ENCODE measurements at places on chromosomes 12 and 14.

- no peak for DNase-seq
Measured at GRCh38 chr12:124478985-124479645, 88.3 kb downstream of the NCOR2 start.

DNA sequence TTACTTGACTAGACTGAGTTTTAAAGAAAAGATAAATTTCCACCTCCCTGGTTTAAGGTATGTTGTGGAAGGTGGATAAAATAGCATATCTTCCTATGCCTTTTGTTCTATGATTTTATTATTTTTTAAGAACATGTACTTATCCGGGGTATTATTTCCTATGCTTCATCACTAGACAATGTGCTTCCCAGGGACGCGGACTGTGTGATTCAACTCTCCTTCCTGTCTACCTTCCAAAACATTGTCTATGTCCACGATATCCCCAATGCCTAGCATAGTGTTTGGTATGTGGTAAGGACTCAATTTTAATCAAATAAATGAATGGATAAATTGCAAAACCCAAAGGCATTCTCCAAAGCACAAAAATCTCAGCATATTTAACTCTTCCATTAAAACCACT is 8.3 kb upstream of the CCND2 start:
- DNase-seq, result no peak

GRCh38 chr12:72889791-72890190 is 617.6 kb downstream of the TRHDE start:
- DNase-seq, result no peak

DNA sequence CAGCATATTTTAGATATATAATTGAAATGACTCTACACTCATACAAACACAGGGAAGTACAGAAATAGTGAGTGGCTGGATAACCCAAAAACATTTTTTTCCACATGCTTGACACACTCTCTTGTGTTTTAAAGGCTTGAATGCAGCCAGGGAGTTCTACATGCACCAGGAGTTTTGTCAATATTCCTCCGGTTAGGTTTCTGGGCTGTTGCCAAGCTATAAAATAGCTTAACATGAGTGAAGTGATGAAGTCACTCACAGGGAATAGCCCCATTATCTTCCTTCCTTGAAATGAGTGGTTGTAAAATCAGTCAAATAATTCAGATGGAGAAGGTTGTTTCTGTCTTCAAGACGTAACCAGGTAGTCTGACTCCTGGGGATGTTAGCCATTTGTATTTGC is 582.7 kb downstream of the SLC6A15 start:
- no peak for DNase-seq

DNA sequence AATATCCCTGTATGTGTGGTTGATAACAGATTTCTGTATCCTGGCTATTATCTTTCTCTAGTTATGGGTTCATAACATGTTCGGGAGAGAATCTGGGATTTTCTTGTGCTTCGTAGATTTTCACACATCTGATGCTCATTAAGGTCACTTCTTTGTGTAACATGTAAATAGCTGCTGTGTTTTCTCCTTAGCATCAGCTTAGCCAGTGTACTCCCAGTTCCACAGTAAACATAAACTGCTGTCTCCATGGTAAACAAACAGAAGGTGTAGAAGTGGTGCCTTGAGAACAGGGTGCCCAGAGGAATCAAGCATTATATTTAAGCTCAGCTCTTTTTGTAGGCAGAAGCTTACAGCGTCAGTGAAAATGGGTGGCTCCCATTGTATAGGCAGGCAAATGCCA is 88.0 kb downstream of the ANO6 start:
- no peak for DNase-seq

GRCh38 chr14:81471062-81471461 is 62.6 kb downstream of the SEL1L start:
- no peak for DNase-seq

GRCh38 chr12:80925237-80925636 is 12.5 kb downstream of the LIN7A start:
- DNase-seq, result no peak

- DNase-seq, result no peak
Measured at GRCh38 chr12:124822218-124822617, 41.4 kb downstream of the SCARB1 start.

- no peak for DNase-seq
Measured at GRCh38 chr12:117702741-117703140, 266.0 kb downstream of the KSR2 start.

DNA sequence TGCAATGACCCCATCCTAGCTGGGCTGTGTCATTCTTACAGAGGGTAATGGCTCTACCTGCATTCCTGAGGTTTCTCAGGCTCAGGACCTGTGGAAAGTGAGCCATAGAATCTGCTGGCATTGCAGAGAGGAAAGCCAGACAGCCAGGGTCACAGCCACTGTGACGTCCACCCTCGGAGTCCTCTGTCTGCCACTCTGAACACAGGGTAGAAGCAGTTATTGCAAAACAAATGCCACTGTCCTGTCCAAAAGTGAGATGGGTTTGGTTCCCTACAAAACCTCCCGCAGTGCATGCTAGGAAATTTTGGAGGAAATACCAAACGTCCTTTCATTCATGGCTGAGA is 37.8 kb downstream of the TNFAIP2 start:
- DNase-seq, result no peak

GRCh38 chr12:129887101-129887500 is 16.7 kb downstream of the TMEM132D start:
- no peak for DNase-seq

DNA sequence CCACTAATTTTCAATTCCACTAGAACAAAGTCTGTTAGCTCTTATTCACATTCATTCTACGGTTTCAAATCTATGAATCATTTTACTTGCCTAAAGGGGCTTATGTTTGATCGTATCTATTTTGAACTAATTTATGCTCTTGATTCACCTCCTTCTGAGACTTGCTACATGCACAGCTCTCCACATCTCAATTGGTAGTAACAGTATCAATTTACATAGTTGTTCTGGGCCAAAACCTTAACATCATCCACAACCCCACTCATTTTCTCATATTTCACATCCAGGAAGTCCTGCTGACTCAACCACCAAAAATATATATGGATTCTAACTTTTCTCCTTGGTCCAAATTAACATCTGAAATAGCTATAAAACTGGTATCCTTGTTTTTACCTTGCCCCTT is 208.6 kb downstream of the RASSF9 start:
- no peak for DNase-seq

DNA sequence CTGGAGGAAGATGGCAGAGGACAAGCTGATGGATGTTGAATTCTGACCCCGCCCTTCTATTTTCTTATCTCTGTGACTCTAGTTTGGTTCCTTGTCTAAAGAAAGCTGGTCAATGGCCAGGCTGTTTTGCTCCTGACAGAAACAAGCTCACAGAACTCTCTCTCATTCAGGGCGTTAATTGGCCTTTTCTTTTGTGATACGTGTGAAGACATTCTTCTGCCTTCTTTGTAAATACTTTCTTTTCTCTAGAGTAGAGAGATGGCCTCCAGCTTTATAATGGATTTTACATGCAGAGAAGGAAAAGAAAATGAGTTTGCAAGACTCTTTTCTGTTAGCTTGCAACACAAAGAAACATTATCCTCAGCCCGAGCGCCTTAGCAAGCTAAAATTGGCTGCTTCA is 492.2 kb upstream of the CCDC196 start:
- DNase-seq, result no peak

DNA sequence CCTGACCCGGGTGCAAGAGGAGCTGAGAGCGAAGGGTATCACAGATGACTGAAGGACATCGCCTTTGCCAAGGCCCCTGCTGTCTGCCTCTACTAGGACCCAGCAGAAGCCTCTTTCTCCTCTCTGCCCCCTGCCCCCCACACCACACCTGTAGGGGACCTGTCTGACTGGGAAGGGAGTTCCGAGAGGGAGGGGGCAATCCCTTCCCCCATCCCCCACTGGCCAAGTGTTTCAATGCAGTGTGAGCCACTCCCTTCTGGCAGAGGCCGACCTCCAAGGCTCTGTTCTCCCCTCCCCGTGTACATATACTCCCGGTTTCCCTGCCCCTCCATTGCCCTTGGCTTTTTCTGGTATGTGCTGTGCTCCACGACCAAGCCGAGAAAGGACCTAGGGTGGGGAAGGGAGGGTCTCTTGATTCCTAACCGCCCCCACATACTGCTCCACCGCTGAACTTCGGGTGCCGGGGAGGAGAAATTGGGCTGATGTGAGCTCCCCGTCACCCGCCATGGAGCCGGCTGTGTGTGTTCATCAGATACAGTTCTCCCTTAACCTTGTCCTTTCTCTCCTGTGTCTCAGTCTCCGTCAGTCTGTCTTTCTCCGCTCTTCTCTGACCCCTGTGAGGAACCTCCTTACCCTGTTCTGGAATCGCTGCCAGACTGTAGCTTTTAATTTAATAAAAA is 2.0 kb upstream of the ARHGEF25 start:
- DNase-seq, result no peak

DNA sequence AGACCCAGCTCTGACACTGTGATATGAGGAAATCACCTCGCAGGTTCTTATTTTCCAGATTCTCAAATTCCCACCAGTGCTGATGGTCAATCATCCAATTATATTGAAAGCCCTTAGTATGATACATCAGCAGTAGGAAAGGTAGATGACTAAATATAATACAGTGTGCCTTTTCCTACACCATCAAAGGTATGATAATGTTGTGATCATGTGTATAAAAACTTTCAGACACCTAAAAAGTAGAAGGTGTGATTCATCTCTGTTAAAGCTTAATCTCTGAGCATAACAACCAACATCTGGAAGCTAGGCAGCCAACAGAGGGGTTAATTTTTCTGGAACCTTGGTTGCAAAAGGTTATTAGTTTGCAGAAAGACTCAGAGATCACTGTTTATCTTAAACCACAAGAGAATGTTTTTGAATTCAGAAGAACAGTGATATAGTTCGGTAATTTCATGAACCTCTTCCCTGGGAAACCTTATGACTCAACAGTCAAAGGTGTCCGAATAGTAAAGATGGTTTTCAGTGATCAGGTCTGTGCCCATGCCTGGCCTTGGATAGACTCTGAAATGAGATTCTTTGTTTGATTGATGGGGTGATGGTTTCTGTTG is 122.5 kb downstream of the ETV6 start:
- DNase-seq, result no peak

- DNase-seq, result no peak
Measured at GRCh38 chr12:52147367-52147963, 44.3 kb downstream of the KRT80 start.

GRCh38 chr12:6604259-6605029 is 2.7 kb downstream of the CHD4 start:
- no peak for DNase-seq

DNA sequence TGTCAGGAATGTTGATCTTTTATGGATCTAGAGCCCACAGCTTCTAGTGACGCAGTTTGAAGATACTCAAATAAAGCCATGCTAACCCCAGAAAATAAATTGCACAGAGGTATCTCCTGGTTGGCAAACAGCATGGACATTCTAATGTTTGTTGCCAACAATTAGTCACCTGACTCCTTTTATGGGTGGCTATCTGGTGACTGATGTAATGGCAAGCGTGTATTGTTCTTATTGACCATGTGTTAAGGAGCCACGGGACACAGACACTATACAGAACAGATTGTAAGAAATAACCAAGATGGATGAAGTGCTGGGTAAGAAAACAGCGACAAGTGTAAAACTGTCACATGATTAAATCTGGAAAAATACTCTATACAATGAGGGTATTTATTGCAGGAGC is 401.3 kb upstream of the PDE3A start:
- no peak for DNase-seq

GRCh38 chr14:96625426-96625985 is 123.3 kb downstream of the PAPOLA start:
- DNase-seq, result no peak

GRCh38 chr12:65907513-65907912 is 83.2 kb downstream of the HMGA2 start:
- DNase-seq, result no peak

DNA sequence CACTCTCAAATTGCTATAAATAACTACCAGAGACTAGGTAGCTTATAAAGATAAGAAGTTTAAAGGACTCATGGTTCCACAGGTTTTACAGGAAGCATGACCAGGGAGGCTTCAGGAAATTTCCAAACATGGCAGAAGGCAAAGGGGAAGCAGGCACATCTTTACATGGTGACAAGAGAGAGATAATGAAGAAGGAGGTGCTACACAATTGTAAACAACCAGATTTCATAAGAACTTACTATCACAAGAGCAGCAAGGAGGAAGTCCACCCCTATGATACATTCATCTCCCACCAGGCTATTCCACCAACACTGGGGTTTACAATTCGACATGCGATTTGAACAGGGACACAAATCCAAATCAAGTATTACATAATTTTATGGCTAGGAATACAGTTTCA is 257.7 kb downstream of the BTG1 start:
- no peak for DNase-seq

- DNase-seq, result no peak
Measured at GRCh38 chr14:55701638-55702037, 121.6 kb downstream of the KTN1 start.

All from stimulated activated CD4-positive, alpha-beta T cell treated with anti-CD3 and anti-CD28 coated beads, Interleukin-4, amount 100 ng/mL, for 1 hour (primary cell).